Left renal cortex interstitium (tissue), 4 donors: ENCODE measurements at places on chromosomes 7 and 10. TPM values are rescaled to one million over a fixed set of nuclear protein-coding genes. Genes with fewer than 3 reads are reported as not detected.

DNA sequence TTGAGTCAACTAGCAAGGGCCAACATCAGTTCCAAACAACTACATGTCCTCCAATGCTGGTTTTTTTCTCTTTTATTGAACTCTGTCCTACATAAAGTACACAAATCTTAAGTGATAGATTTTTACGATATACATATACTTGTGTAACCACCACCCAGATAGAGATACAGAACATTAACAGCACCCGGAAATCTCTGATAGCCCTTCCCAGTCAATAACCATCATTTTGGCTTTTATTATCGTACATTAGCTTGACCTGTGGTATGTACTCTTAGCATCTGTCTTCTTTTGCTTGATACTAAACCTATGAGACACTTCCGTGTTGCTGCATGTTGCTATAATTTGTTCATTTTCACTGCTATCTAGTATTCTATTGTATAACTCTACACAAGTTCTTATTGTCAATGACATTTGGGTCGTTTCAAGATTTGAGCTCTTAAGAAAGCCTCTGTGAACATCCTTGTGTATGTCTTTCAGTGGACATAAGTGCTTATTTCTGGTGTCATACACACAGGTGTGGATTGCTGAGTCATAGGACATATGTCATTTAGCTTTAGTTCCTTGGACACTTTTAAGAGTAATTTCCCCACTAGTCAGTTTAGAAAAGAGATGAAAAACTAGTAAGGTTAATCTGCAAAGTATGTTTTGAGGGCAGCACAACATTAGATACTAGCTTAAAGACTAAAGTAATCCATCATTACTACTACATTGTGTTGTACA lies 111.1 kb downstream of the PRLHR start:
- DNase-seq: no peak

DNA sequence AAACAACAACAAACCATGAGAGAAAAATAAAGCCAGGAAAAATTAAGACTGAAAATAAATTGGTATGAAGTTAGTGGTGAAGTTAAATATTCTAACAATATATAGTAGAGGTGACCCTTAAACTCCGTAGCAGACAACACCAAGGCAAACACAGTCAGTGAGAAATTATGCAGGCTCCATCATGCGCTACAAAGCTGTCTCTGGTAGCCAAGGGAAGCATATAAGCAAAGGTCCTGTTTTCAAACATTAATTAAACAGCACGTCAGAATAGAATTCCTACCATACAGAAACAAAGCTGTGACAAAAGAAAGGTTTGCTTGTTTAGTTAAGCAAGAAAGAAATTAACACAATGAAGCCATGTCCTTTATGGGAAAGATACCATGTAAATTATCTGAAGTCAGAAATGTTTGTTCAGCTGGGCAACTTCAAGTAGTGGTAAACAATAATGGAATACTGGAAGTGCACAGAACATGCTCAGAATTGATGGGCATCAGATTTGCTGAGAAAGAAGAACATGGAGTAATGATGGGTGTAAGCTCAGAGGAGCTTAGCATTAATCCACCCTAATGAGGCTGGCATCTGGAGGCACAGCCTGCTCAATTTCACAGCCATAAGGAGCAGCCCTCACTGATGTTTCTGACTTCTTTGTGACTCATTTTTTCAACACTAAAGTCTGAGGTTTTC lies 75.7 kb downstream of the IGF2BP3 start:
- DNase-seq: no peak

Gene ANKRD2
- polyA plus RNA-seq: 0.56 TPM

Gene TMEM178B
- 0.34 TPM for polyA plus RNA-seq

Gene NMT2
- polyA plus RNA-seq: 41.0 TPM
